ENCODE measurements at places on chromosomes 7 and 10. TPM values are rescaled to one million over a fixed set of nuclear protein-coding genes. Genes with fewer than 3 reads are reported as not detected.

Gene KLLN
- total RNA-seq: 0.21 TPM

Gene CPXM2
- 1.1 TPM for total RNA-seq

Gene GPR26
- total RNA-seq: not detected

Gene MYL7
- 4,037 TPM for total RNA-seq

Gene CREB3L2
- 28.2 TPM for total RNA-seq

Gene FEZF1
- total RNA-seq: 0.20 TPM

Gene ZNHIT1
- total RNA-seq: 49.6 TPM

Gene GPER1
- total RNA-seq: 5.1 TPM

Gene ZNF487
- total RNA-seq: 2.2 TPM

Gene CALHM2
- 8.2 TPM for total RNA-seq

Gene SEPTIN7
- total RNA-seq: 205 TPM

Gene UCMA
- not detected for total RNA-seq

Gene HOXA3
- 0.60 TPM for total RNA-seq

Gene TMEM229A
- total RNA-seq: not detected

Gene POP7
- 27.6 TPM for total RNA-seq

Gene ANKRD1
- total RNA-seq: 4,181 TPM

Gene ENTPD7
- 4.4 TPM for total RNA-seq

Gene ELMO1
- total RNA-seq: 35.9 TPM

Gene CYP3A5
- total RNA-seq: not detected

Gene MKI67
- 0.50 TPM for total RNA-seq

Gene SPDYE8
- not detected for total RNA-seq

Gene ANKRD61
- 0.25 TPM for total RNA-seq

Gene ARHGAP22
- total RNA-seq: 4.7 TPM

Gene ZNF239
- 1.4 TPM for total RNA-seq

Gene PNLIPRP3
- total RNA-seq: not detected

Gene ZNF277
- 22.4 TPM for total RNA-seq

Gene SDK1
- 2.7 TPM for total RNA-seq

Gene CRPPA
- total RNA-seq: 1.1 TPM

Gene MMD2
- not detected for total RNA-seq

Gene SPDYE1
- not detected for total RNA-seq

Gene RPEL1
- not detected for total RNA-seq

Gene OR2A7
- 0.29 TPM for total RNA-seq

Gene SPDYE2B
- not detected for total RNA-seq

Gene ZNF33B
- total RNA-seq: 18.1 TPM

Gene DRGX
- not detected for total RNA-seq

Gene FOXI2
- 0.61 TPM for total RNA-seq

Gene CD36
- total RNA-seq: 1,594 TPM

Gene CHST3
- total RNA-seq: 28.7 TPM

Gene ENTPD1
- 10.2 TPM for total RNA-seq

Gene LIPJ
- not detected for total RNA-seq

Gene ZNF316
- total RNA-seq: 22.9 TPM

Gene ZNF804B
- total RNA-seq: not detected

Gene UNC5B
- 6.9 TPM for total RNA-seq

Gene POLR2J2
- total RNA-seq: 2.7 TPM

Gene TAC1
- total RNA-seq: not detected

Gene VGF
- total RNA-seq: not detected

Gene MUC3A
- 0.44 TPM for total RNA-seq

Gene MSS51
- total RNA-seq: 5.4 TPM

Gene FFAR4
- 0.06 TPM for total RNA-seq
